ENCODE measurements at places on chromosomes 4 and X. TPM values are rescaled to one million over a fixed set of nuclear protein-coding genes. Genes with fewer than 3 reads are reported as not detected.

SMR3B gene
- not detected for total RNA-seq

ERAS gene
- total RNA-seq: not detected

PRDM8 gene
- total RNA-seq: 1.2 TPM

KIF4A gene
- total RNA-seq: 18.1 TPM

NFXL1 gene
- 4.3 TPM for total RNA-seq

CCDC149 gene
- 5.5 TPM for total RNA-seq

AWAT2 gene
- not detected for total RNA-seq

FHDC1 gene
- total RNA-seq: 2.8 TPM

IGBP1 gene
- 64.9 TPM for total RNA-seq

STK32B gene
- 5.3 TPM for total RNA-seq

CSAG3 gene
- total RNA-seq: not detected

TLR10 gene
- total RNA-seq: not detected

SLC4A4 gene
- 18.0 TPM for total RNA-seq

NMU gene
- total RNA-seq: 0.84 TPM
